Heart left ventricle (tissue), 16 donors: ENCODE measurements at places on chromosomes 3 and 15. TPM values are rescaled to one million over a fixed set of nuclear protein-coding genes. Genes with fewer than 3 reads are reported as not detected.

- H3K27ac ChIP-seq = no peak overlapping the region
- H3K27me3 ChIP-seq = no peaks in the 10 kb centered on the region
- H3K4me1 ChIP-seq = peaks cover 13% of the 10 kb centered on the region
- H3K36me3 ChIP-seq = no peaks in the 10 kb centered on the region
Measured at GRCh38 chr3:176663837-176664831, 533.1 kb downstream of the TBL1XR1 start.

DNA sequence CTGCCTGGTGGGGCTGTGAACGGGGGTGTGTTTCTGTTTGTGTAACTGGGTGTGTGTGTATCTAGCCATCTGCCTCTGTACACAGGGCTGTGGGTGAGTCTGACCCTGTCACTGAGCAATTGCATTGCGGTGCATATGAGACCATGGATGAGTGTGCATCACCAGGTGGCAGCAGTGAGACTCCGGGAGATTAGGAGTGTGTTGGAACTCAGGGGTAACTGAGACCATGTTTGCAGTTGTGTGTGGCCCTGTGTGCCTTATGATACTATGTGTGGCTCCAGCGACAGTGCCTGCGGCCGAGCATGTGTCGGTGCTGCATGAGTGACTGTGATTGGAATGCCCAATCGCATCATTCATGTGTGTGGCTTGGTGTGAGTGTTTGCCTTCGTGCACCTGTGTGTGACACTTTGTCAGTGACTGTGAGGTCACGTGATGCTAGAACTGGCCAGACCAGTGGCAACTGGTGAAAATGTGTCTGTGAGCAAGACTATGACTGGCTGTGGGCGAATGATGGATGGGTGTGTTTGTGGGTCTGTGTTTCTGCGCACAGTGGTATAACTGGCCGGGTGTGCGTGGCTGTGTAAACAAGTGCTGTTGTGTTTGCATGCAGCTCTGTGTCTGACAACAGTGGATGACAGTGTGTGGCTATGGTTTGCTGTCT is 14.0 kb downstream of the VILL start:
- peaks cover 7% of the 10 kb centered on the region for H3K4me1 ChIP-seq
- H3K27ac ChIP-seq = peak overlapping the region; percentile 50
- H3K4me3 ChIP-seq = no peak overlapping the region
- DNase-seq = no peak

- peak overlapping the region; percentile 7 for H3K4me3 ChIP-seq
- H3K27ac ChIP-seq = no peak overlapping the region
- DNase-seq = no peak
Measured at GRCh38 chr3:56989169-56989976, 71.1 kb upstream of the SPATA12 start.

HDGFL3 gene
- 40.7 TPM for total RNA-seq

CELF6 gene
- 0.92 TPM for total RNA-seq

ZNF80 gene
- total RNA-seq = not detected
